Globus pallidus (tissue), 1 donor: ENCODE measurements at places on chromosomes 11 and 22.

DNA sequence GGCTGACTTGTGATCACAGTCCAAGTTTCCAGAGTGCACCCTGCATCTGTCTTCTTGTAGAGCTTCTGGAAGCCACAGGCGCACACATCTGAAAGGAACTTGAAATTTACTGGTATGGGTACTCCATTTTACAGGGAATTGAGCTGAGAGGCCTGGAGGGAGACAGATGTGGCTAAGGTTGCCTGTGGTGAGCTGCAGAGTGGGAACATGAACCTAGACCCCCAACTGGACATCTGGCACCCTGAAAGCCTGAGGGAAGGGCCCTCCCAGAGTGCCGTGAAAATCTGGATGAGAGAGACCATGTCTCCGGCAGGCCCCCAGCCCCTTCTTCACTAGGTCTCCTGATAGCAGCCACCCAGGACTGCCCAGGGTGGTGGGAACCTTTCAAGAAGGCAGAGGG, 22.6 kb upstream of the SOX10 start:
- no peak for DNase-seq

GRCh38 chr11:11039208-11039965, 181.5 kb upstream of the ZBED5 start:
- no peak for DNase-seq

DNA sequence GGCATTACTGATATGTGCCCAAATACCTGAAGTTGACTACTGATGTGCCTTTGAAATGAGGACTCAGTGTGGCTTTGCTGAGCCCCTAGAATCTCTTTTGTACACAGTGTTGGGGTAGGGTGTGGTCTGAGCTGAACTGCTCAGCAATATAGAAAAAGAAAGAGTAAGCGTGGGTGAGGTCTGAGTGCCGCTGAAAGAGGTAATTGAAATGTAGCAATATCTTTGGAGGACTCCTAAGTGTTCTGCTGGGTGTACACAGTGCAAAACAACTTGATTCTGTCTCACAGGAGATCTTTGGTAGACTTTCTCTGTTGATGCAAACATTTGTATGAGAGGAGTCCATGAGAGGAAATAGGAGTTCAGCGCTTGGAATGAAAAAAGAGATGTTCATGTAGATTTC, 73.7 kb upstream of the PTPN5 start:
- DNase-seq, result no peak

GRCh38 chr11:88469561-88470225, 132.2 kb upstream of the CTSC start:
- DNase-seq, result no peak

DNA sequence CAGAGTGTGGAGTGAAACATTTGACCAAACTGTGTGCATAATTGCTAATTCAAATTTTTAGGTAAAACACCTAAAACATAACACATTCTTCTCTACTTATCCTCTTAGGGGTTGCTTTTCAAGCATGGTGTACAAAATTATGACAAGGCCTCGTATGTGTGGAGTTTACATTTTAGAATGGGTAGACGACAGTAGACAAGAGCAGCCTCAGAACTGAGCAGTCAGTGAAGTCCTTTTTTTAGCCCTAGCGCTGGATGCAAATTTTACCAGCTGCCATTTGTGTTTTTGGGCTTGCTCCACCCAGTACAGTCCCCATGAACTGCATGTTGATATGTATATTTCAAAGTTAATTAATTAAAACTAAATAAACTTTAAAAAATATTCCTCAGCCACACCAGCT, 64.7 kb upstream of the TOP3B start:
- no peak for DNase-seq

GRCh38 chr11:33640730-33641371, 59.8 kb downstream of the C11orf91 start:
- DNase-seq, result no peak

DNA sequence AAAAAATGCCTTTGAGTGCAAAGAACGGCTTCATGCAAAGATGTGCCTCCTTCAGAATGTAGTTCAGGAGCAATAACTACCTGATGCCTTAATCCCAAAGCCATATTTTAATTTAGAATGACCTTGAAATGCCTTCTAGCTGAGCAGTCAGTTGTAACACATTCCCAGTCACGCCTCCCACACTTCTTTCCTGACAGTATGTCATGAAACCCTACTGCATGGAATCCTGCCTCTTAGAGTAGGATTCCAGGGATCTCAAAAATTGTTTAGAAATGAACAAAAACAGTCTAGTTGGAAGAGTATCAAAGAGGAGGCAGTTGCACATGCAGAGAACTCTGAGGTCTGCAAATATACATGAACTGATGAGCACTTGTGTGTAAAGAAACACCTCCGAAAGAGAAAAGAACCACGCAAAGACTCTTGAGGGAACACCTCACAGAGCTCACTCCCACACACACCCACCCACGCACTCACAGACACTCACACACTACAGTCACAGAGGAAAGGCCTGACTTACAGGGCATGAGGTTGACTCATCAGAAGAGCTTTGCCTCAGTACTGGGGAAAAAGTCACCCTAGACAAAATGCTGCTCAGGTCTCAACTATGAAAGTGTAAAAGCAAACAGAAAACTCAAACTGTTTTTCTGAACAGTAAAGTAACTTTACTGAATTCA, 77.4 kb downstream of the GGTLC2 start:
- no peak for DNase-seq

DNA sequence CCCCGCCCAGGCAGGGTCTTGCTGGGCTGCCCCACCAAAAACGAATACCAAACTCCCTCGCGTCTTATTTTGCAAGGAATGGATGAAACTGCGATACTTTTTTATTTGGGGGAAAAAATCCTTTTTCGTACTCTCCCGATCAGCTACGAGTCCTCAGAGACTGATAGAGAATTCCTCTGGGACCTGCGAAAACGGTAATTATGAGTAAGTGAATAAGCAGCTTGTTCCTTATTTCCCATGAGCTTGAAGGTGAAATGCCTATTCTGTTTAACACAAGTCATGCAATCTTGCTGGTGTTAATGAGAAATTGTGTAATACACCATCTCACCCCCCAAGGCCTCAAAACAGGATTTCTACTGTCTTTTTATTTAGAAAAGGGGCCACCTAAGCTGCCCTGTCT, 5.5 kb downstream of the GRK3 start:
- DNase-seq, result no peak

GRCh38 chr22:36580846-36581245, 51.9 kb upstream of the EIF3D start:
- no peak for DNase-seq

DNA sequence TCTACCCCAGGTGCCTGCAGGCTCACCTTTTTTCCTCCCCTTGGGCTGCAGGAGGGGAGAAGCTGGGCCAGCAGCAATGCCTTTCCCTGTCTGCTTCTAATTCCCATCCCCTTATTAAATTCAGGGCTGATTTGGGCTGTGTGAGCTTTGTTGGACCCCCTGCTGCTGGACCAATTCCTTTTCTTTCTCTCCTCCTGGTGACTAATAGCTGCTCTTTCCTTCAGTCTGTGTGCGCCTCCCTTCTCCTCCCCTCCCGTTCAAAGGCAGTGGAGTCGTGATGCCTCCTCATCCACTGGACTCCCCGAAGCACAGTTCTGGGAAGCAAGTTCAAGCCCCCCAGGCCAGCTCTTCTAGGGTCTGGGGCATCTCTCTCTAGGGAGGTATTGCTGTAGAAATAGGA, 567.9 kb upstream of the CADM1 start:
- DNase-seq, result no peak

- DNase-seq, result no peak
These were observed 516.2 kb downstream of the INSC start for GRCh38 chr11:15630896-15631295.

GRCh38 chr11:109838026-109838425, 255.2 kb upstream of the ZC3H12C start:
- no peak for DNase-seq

- no peak for DNase-seq
These were observed 146.8 kb downstream of the DBX1 start for GRCh38 chr11:20013346-20014066.

DNA sequence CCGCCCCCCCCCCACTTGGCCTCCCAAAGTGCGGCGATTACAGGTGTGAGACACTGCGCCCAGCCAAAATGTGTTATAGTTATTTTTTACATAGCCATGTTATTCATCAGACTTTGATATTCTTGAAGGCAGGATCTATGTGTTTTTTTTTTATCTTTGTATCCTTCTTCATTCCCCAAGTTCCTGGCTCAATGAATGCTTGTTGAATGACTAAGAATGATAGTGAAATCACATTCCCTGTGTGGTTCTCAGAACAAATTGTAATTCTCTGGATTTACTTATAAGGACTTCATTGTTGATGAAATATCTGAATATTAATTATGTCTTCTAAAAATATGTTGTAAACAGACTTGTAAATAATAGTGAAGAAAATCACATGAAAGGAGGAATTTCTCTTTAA, 33.5 kb downstream of the MMP7 start:
- DNase-seq, result no peak

GRCh38 chr11:85710917-85711316, 24.9 kb upstream of the CCDC89 start:
- no peak for DNase-seq
